ENCODE measurements at places on chromosomes 1 and 21.

DNA sequence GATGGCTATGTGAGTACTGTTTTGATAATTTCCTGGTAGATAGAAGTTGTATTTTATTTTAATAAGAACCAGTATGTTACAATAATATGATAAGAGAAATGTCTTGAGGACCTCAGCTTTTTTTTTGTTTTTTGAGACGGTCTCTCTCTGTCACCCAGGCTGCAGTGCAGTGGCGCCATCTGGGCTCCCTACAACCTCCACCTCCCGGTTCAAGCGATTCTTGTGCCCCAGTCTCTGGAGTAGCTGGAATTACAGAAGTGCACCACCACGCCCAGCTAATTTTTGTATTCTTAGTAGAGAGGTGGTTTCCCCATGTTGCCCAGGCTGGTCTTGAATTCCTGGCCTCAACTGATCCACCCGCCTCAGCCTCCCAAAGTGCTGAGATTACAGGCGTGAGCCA is 968.1 kb upstream of the ADGRL4 start:
- no peak for DNase-seq

- no peak for DNase-seq
Measured at GRCh38 chr21:44913425-44914175, 7.1 kb downstream of the ITGB2 start.

GRCh38 chr1:155008015-155008941 is 5.7 kb downstream of the ZBTB7B start:
- no peak for DNase-seq

DNA sequence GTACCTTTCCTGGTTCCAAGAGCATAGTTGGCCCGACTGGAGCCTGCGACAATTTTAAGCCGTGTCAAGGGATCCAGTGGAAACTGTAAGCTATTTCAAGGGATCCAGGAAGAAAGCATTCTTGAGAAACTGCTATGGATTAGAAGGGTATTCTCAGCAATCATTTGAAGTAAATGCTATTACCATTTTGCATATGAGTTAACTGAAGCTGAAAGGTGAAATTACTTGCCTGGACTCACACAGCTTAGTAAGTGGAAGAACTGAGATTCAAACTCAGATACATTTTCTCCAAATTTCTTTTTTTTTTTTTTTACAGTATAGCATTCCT is 589 bp downstream of the ZNF684 start:
- no peak for DNase-seq

DNA sequence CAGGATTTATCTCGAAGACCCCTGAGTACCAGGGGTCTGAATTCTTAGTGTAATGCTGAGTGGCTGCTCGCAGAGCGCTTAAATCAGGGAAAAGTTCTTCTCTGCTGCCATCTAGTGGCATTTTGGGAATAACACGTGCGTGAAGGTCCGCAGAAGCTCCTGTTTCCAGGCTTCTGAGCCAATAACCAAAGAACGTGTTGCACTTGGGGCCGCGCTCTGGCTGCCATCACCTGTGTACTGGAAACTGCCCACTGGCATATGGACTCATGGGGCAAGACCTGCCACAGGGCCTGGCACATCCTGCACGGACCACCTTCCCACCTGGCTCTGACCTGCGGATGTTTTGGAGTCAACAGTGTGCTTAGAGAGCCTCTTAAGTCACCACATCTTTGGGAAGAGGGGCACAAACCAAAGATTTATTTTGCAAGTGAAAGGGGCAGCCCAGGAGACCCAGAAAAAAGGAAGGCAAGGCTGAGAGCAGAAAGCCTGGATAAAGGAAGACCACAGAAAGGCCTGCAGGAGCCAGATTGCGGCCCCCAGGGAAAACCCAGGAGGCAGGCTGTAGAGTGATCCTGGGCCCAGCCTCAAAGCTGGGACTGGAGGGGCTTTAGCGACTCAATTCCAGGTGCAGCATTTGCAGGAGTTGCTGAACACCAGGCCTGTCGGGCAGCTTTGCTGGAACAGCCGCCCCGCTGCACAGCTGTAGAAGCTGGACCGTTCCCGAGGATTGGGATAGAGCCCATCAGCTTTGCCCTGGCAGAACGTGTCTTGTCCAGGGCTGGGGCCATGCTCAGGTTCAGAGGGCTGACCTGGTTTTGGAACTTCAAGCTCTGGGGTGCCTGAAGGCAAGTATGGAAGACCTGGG is 13.0 kb downstream of the CHIT1 start:
- peak; percentile 75 for DNase-seq

GRCh38 chr1:223716302-223716862 is 4.0 kb downstream of the CAPN2 start:
- peak; percentile 86 for DNase-seq

- no peak for DNase-seq
Measured at GRCh38 chr1:26043765-26044164, 2.2 kb downstream of the SLC30A2 start.

Measured in GM12865 (cell line).